ENCODE measurements at places on chromosomes 16 and 17.

DNA sequence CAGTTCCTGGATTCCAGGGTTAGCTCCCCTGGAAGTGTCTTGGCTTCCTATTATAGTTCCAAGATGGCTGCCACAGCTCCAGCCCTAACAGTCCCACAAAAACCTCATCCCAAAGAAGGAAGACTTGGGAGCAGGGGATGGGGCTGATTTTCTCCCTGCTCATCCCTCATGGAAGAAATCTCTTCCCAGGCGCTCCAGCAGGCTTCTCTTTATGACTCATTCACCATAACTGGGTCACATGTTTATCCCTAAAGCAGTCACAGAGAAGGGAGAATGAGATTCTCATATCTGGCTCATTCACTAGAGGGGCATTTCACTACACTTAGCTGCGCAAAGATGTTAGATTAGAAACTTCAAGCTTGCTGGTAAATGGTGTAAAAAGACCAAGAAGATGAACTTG, 206.5 kb upstream of the IRX3 start:
- DNase-seq, result no peak

DNA sequence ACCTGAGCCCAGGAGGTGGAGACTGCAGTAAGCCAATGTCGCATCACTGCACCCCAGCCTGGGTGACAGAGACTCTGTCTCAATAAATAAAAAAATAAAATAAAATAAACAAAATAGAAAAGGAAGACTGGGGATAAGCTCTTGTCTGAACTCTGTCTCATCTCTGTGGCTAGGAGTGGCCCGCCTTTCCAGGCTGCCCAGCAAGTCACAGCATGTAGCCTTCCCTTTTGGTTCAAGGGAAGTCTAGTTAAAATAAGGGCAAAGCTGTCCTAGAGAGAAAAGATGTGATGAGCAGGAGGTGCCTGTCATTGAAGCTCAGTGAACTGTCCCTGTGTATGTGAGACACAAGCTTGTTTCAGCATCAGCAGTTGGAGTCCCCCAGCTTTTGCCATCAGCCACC, 2.7 kb upstream of the GFAP start:
- no peak for DNase-seq

DNA sequence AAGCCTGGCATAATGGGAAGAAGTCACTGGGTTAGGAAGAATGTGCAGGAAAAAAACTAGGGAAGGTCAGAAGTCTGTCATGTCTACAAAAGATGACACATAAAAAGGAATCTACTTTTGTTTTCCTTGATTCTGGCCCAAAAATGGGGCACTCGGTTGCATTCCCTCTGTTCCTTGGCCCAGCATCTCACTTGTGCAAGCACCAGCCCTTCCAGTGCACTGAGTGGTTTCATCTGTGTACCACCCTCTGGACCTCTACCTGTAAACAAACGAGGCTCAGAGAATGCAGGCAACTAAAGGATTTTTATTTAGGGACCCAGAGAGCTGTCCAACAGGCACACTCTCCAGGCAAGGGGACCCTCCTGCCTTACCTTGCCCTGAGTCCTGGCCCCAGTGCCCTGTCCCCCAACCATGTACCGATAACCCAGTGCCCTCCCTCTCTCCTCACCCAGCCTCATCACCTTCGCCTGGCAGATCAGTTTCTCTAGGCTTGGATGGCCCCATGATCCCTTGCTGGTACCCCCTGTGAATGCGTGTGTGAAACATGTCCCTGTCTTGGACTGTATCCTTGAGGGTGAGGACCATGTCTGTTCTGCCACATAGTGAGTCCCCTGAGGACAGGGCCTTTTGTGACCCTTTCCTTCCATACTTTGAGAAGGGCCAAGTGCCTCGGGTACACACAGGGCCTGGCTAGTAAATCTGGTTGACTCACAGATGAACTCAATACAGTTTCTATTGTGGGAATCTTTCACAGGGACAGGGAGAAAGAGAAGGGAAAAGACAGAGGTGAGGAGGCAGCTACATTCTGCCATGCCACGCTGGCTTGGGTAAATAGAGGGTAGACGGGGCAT, 13.3 kb downstream of the NXPH3 start:
- no peak for DNase-seq

- no peak for DNase-seq
These were observed 954 bp downstream of the MYO1D start for GRCh38 chr17:32875923-32876416.

GRCh38 chr16:67426950-67427349, 4.0 kb upstream of the HSD11B2 start:
- no peak for DNase-seq

DNA sequence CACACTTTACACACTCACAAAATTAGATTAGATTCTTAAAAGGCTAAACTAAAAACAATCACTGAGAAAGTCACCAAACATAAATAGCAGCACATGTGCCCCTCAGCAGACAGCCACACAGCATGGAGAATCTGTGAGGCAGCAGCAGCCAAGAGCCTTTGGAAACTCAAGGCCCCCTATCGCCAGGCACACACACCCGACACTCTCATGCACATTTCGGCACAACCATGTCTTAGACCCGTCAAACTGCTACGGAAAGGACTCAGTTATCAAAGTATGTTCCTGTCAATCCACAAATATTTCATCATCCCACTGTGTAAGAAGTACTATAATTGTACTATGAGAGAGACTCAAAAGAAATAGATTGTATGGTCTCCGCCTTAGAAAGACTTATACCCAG, 20.9 kb downstream of the UBE2O start:
- DNase-seq, result no peak

DNA sequence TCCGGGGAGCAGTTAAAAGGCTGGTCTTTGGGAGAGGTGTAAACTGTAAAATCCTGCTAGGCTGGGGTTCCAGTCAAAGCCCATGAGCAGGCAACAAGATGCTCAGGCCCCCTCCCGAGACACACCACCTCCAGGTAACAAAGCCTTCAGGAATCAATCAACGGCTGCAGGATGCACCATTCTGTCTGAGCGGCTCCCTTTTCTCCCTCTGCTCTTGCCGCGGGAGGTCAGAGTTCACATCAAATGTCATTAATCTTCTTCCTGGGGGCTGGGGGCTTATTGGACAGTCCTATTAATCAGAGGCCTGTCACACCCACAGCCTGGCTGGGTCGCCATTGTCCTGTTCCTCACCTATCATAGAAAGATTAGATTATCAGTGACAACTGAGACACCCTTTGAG, 11.9 kb upstream of the CCDC182 start:
- peak; percentile 36 for DNase-seq

DNA sequence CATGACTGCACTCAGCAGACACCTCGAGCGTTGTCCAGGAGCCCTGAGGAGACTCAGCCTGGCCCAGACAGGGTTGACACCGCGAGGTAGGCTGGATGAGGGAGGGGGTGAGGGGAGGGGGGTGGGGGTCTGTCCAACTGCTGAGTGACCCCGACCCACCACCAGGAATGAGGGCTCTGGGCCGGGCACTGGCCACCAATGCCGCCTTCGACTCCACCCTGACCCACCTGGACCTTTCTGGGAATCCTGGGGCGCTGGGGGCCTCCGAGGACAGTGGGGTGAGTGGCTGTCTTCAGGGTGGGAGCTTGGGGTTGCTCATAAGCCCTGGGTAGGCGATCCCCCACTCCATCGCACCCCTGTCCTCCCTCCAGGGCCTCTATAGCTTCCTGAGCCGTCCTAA, 2.7 kb downstream of the CARMIL2 start:
- DNase-seq, result no peak

GRCh38 chr17:143785-144281, 6.5 kb downstream of the SCGB1C2 start:
- peak; percentile 90 for DNase-seq

DNA sequence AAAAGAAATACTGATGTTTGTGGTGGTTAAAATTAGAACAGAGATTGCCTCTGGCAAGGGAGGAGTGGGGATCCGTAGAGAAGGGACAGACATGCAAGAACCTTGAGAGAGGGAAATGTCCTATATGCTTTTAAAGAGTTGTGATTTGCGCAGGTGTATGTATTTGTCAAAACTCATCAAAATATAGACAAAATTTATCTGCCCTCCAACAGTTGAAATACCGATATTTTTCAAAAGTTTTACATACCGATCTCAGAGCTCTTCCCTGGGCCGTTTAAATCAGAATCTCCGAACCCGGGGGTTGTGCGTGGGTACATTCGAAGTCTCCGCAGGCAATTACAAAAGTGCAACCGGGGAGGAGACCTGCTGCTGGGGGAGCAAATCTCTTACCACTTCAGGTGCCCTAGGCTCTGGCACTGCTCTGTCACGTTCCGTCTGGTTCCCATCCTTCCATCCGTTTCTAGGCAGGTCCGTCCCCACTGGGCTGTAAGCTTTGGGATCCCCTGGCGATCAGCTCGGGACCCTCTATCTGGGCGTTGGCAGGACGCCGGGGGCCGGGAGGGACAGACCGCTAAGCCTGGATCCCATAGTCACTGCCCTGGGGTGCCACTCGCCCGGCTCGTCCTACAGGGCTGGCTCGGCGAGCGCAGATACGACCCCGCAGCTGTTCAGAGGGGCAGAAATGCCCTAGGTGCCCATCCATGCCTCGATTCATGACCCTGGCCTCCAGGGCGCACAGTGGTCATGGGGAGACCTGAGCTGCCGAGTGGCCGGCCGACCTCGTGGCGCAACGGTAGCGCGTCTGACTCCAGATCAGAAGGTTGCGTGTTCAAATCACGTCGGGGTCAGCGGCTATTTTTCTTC, 4.2 kb downstream of the BORCS6 start:
- DNase-seq, result peak; percentile 96

DNA sequence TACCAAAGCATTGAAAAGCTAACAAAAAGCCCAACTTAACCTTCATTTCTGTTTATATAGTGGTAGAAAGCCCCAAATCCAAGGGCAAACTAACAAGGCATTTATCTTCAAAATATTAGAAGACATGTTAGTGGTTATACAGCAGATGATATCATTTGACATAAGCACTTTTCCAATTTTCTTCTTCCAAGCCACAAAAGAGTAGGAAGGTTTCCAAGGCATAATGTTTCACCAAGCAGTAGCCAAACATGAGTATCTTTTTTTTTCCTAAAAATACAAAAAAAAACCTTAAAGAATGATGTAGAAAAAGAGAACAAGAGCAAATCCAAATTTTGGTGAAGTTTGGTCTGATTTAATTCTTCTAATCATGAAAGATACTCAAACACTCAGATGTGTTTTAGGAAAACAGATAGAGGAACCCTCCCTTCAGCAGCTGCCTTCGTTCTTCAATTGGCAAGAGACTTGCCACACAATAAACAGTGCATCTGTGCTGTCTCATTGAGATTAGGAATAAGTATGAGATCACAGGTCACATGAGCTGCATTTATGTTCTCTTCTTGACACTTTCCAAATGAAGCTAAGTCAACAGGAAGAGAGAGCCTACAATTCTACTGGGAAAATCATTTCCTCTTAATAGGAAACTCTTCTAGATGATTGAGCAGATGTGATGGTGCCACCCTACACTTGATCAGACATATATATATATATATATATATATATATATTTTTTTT, 106.7 kb downstream of the TTC19 start:
- peak; percentile 10 for DNase-seq

GRCh38 chr16:22970209-22970865, 156.4 kb downstream of the HS3ST2 start:
- DNase-seq, result peak; percentile 70

- DNase-seq, result no peak
These were observed 79.3 kb downstream of the ABCC12 start for GRCh38 chr16:48076455-48077012.

GRCh38 chr16:8972843-8973586, 9.3 kb upstream of the USP7 start:
- DNase-seq, result no peak

- DNase-seq, result no peak
These were observed 331.2 kb downstream of the MAF start for GRCh38 chr16:79269211-79269863.

DNA sequence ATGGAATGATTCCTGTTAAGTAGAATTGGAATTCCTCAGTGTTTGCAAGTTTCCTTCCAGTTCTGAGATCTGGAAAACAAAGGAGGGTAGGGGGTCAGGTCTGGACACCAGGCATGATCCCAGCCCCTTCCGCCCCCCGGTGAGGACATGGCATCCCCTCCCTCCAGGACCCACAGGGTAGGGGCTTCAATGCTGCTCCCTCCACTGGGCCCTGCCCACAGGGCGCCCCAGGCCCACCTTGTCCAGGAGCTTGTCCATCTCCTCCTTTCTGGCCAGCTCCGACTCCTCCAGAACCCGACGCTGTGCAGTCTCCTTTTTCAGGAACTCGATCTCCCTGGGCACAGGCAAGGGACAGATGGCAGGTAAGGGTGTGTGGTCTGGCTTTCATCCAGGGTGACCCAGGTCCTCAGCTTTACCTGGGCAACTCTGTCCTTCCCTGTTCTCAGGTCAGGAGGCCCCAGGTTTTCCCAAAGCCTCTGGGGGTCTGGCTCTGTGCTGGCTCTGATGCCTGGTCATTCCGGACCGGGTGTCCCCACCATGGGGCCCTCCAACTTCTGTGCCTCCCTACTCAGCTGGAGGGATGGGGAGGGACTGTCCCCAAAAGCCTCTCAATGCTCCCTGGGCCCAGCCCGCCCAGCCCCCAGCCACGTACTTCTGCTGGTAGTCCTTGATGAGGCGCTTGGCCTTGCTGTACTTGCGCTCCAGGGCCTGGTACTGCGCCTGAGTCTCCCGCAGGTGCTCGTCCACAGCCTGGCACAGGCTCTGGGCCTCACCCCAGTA, 5.5 kb upstream of the SAMD14 start:
- no peak for DNase-seq

DNA sequence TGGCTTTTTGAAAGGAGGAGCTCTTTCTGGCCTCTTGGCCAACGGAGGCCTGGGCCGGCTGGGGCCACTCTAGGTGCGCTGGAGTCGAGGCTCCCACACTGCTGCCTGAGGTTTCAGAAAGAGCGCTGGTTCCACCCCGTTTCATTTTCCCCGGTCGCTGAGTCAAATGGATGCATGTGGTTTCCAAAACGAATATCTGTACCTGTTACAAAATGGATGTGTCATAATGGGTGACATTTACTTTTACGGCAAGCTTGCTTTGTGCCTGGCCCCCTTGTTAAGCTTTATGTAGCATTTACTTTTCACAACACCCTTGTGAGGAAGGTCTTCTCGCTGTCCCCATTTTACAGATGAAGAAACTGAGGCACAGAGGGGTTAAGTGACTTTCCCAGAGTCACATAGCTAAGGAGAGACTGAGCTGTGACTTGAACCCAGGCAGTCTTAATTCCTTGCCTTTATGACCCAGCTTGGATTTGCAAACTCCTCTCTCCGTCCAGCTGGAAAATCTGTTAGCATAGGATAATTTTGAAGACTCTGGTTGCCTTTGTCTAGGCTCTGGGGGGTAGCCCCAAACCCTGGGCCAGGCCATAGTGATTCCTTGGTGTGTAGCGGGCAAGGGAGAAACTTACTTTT, 10.6 kb downstream of the KSR1 start:
- DNase-seq, result no peak
